ENCODE measurements at places on chromosomes 3 and 15.

GRCh38 chr3:60056404-60056803 lies 1006.6 kb upstream of the CFAP20DC start:
- DNase-seq, result no peak

- DNase-seq, result no peak
Observed at GRCh38 chr3:33467786-33468185, 27.6 kb upstream of the UBP1 start.

GRCh38 chr3:97230486-97230885 lies 416.1 kb downstream of the EPHA6 start:
- no peak for DNase-seq

GRCh38 chr3:11661052-11661656 lies 17.4 kb upstream of the VGLL4 start:
- no peak for DNase-seq

DNA sequence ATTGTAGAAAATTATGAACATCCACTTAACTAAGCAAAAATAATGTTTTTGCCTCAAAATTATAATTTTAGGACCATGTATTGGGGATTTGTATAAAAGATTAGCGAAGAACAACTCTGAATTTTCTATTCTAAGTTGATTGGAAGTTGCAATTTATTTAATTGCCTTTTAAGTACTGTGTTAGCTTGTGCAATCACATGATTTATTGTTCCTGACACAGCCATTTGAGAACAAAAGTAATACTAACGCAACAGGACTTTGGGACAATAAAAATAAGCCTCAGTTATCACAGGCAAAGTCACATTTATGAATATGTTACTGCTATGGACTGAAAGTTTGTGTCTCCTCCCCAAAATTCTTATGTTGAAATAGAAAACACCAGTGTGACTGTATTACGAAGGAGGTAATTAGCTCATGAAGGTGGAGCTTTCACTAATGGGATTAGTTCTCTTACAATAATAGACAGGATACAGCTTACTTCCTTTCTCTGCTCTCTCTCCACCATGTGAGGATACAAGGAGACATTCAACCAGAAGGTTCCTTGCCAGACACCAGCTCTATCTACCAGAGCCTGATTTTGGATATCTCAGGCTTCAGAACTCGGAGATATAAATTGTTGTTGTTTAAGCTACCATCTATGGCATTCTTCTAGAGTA lies 745.9 kb downstream of the ZBBX start:
- DNase-seq, result no peak

DNA sequence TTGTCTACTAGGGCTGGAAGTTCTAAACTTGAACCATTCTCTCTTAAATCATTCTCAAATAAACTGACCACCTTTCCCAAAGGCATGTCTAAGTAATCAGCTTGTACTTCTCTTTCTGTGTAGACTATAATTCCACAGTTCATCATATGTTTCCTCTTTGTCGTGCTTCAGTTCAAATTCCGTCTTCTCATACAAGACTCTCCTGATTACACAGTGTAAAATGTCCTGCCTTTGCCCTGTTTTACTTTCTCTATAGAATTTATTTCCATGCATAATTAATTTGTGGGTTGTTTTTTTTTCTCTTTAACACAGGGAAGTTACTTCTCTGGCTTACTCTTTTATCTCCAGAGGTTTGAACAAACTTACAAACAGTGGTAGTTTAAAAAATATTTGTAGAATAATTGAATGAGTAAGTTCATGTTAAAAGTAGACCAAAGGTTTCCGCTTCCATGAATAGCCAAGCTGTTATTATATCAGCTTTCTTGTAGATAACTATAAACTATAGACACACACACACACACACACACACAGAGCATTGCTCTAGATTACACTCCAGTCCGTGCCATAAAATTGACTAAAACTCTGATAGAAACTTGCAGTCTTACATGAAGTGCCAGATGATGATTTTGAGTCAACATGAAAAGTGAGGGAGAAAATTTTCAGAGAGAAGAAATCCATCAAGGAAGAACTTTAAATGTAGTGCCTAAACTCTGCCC lies 119.0 kb downstream of the SUCNR1 start:
- no peak for DNase-seq

Measured in caudate nucleus (tissue), 63 donors.